ENCODE measurements at places on chromosomes 5 and 9.

GRCh38 chr5:179986328-179986727, 78.6 kb upstream of the TBC1D9B start:
- DNase-seq: no peak

DNA sequence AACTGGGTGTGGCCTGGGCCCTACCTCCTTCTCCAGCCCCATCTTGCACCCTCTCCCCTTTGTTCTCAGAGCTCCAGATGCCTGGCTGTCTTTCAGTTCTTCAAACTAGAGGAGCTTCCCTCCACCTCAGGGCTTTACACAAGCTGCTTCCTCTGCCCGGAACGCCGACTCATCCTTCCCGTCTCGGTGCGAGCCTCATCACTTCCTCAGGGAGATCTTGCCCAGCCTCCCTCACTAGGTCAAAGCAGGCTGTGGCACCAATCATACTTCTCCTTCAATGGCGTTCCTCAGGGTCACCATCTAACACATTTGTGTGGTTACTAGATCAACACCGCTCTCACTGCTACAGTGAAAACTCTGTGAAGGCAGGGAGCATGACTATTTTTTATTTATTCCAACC, 56.2 kb upstream of the ZSWIM6 start:
- DNase-seq: peak; percentile 66

DNA sequence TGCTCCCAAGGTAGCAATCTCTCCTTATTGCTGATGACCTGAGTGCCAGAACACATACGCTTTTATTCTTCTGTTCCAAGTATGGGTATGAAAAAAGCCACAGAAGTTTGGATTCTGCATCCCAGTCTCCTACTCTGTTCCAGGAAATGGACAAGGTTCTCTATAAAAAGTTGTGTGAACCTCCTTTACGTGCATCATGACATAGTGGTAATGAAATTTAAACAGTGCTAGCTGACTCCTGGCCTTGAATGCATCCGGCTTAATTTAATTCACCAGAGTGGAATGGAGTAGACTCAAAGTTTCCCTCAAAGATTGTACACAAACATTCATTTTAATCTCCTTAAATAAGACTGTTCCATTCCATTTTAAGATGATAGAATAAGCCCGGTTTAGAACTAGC, 68.9 kb downstream of the LURAP1L start:
- peak; percentile 47 for DNase-seq

DNA sequence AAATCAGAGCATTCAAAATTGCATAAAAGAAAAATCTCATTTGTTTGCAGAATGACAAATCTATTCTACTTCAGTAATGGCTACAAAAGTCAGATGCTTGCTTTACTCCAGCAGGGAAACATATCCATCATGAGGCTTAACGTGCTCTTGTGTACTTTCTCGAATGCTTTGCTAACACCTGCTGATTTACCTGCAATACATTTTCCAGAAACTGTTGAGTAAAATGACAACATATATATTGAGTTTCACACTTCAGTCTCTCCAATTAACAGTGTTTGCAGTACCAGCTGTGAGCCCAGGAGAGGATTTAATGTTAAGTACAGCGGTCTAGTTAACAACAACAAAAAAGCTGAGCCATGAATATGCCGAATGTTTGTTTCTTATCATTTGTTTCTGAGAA, 391.5 kb upstream of the SMC2 start:
- no peak for DNase-seq

GRCh38 chr5:123107343-123108244, 18.6 kb downstream of the PRDM6 start:
- DNase-seq: no peak

DNA sequence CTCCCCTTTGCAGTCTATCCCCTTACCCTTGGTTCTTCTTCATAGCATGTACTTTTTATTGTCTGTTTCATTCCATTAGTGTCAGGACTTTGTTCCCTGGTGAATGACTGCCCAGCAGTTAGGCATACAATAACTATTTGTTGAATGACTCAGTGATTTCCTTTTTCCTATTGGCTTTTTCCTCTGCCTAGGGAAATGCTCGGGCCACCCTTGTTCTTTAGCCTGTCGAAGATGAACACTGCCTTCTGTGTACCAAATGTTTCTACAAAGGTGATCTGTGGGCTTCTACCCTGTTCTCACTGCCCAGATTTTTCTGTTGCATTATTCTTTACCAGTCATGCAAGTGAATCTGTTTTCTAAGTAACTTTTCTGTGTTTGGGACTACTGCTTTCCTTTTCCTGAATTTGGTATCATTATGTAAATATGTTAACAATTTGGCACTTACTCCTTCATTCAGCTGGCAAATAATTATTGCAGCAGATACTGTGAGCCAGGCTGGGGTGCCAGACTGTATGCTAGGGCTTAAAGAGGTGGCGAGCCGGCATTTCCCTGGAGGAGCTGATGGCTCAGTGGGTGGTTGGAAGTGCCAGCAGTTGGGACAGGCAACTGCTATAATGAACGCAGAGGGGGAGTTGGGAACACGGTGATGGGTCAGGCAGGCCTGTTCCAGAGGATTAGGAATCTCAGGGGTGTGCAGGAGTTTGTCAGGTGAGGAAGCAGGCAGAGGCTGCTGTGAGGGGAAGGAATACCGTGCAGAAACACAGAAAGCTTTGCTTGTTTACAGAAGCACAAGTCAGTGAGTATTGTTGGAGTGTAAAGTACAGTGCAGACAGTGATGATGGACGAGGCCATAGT, 30.6 kb downstream of the KDM4C start:
- peak; percentile 64 for DNase-seq

DNA sequence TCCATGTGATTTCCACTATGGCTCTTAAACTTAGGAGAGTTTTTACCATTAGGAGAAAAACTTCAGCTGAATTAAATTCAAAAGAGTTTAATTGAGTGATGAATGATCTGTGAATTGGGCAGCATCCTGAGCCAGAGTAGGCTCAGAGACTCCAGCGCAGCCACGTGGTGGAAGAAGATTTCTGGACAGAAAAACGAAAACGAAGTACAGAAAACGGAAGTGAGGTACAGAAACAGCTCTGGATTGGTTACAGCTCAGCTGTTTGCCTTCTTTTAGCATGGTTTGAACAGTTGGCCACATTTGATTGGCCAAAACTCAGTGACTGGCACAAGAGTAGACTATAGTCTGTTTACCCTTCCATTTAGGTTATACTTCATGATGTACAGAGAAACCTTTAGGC, 69.2 kb upstream of the PLPP1 start:
- DNase-seq: no peak

DNA sequence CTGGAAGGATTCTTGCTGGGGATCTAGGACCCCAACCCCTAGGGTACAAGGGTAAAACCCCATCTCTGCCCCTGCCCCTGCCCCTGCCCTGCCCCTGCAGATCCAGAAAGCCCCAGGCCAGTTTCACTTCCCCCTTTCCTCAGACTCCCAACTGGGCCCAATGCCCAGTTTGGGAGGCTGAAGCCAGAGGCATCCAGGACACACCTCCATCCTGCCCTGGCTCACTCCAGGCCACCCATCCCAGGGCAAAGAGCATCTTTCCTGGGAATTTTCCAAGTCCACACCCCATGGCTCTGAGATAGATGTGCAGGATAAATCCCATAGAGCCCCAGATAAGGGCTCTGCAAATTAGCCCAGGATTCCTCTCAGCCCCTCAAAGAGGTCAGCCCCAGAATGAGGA, 17.4 kb downstream of the CNTFR start:
- no peak for DNase-seq

- no peak for DNase-seq
Observed at GRCh38 chr9:7298123-7298522, 501.5 kb downstream of the DMAC1 start.

DNA sequence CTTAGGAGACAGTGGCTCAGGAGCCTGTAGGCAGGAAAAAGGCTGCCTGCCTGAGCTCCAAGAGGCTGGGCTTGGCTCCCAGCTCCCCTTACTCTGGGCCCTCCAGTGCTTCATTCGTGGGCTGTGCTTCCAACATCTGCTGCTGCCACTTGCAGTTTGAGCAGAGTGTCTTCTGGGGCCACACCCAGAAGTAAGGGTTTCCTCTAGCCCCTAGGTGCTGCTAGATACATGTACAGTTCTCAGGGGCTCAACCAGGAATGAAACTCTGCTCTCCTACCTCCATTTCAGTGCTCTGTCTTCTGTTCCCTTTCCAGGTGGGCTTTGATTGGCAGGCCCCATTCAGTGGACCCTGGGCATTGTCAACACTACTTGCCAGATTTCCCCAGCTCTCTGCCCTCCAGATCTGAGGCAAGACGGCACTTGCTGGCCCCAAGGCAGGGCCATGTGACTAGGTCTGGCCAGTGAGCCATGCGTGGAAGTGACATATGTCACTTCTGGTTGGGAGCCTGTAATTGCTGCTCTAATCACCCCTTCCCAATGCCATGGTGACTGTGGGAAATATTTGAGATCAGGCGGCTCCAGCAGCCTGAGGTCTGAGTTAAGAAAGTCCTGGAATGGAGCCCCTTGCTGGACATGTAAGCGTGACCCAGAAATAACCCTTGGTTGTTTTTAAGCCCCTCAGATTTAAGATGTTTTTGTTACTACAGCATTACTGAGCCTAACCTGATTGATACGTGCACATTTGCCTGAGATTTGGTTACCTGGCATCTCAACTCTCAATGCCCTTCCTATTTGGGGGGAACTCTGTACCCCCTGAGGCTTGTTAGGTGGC, 9.4 kb upstream of the BOD1 start:
- DNase-seq: no peak

GRCh38 chr5:151208481-151208914, 15.4 kb downstream of the CCDC69 start:
- DNase-seq: no peak

GRCh38 chr5:65305913-65306312, 175.8 kb downstream of the ADAMTS6 start:
- peak; percentile 7 for DNase-seq

DNA sequence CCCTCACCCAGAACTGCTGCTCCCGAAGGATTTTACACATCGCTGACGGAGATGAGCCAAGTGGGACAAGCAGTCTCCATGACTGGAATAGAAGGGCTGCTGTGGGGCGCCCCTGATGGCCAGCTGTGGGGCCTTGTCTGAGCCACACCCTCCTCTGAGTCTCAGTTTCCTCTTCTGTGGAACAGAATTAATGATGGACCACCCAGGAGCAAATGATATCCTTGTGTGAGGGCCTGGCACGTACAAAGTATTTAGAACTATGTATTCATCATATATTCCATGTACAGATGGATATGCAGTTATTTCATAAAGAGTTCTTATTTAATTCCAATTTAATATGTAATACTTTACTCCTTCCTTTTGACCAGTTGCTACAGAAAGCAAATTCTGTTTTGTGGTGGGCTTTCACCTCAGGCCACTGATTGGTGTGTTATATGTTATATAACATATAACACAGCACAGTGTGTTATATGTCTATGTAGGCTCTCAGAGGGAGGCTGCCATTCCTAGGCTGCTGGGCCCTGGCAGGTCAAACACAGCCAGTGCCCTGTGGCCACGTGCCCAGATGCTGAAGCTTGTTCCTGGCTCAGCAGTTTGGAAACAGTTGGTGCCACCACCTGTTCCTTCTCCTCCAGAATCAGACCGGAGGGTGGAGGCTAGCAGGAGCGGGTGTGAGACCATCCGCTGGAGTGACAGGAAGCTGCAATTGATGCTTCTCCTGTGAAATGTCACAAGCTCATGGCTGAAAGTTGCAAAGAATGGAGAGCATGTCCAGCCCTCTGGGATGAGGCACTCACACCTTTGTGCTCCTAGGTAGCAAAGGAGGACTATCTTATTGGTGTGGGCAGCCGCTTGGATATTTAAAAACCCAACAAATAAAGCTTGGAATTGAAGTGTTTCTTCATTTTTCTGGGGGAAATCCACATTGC, 4.4 kb upstream of the FGD3 start:
- DNase-seq: no peak

DNA sequence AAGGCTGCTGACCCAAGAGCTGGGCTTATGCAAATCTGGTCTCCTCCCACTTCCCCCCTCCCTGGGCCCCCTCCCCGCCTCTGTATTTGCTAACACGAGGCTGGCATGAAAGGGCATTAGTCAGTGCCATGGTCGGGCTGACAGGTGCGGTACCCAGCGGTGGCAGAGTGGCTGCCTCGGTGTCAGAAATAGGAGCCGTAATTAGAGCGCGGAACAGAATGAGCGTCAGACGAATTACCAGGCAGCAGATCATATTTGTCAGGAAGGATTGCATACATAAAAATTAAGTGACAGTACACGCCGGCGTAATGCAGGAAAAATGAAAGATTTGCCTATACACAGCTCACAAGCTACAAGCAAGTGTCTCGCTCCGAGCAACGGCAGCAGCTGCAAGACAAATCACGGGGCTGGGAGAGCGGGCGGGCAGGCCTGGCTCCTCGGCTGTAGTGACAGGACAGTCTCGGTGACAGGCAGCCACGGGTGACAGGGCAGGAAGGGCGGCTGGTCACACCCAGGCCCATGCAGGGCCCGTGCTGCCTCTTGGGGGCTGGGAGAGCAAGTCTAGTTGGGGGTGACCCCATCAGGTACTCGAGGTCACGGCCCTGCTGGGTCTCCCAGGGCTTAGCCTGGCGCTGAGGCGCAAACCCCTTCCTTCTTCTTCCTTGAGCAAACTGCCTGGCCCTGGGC, 72.4 kb downstream of the NEK6 start:
- DNase-seq: no peak

- DNase-seq: no peak
Observed at GRCh38 chr9:128821584-128822406, 3.5 kb downstream of the ENDOG start.

GRCh38 chr9:120474591-120475243, 105.2 kb downstream of the CDK5RAP2 start:
- DNase-seq: no peak

DNA sequence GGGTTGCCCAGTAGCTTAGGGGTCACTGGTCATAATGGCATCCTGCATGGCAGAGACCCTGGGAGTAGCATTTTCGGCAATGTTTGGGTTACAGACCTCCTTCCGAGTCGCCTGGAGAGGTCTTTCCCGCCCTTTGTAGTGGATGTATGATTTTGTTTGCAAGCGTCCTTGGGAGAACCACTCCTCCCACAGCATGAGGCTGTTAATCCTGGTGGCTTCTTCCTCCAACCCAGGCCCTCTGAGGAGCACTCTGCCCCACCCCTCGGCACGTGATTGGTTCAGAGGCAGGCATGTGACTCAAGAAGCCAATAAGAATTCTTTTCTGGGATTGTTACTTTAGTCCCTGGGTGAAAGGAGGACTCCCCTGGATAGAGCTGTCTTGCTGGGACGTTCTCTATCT, 30.2 kb upstream of the GRHPR start:
- DNase-seq: no peak

- no peak for DNase-seq
Observed at GRCh38 chr5:58912116-58912515, 329.2 kb downstream of the RAB3C start.

GRCh38 chr5:154265197-154265773, 74.8 kb downstream of the GALNT10 start:
- no peak for DNase-seq

Data from mesenchymal stem cell (in vitro differentiated cells and primary cell).